ENCODE measurements at places on chromosomes 4 and X.

- DNase-seq: no peak
Measured at GRCh38 chr4:8860892-8861575, 10.6 kb downstream of the HMX1 start.

GRCh38 chrX:139929876-139930275, 3.0 kb downstream of the ATP11C start:
- DNase-seq: no peak

DNA sequence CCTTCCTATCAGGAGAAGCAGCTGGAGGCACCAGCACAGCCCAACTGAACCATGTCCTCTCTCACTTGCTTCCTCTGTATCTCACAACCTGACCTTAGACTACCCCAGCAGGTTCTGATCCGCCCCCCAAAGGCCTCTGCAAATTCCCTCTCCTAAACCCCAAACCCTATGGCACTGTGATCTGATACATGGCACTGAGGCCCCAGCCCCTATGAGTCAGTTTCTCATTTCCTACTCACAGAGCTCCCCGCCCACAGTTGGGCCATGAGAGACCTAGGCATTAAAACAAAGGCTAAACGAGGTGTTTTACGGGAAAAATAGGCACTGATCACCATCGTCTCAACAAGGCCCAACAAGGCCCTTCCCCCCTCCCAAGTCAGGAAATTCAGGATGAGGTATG, 19.1 kb downstream of the SASH3 start:
- DNase-seq: no peak

DNA sequence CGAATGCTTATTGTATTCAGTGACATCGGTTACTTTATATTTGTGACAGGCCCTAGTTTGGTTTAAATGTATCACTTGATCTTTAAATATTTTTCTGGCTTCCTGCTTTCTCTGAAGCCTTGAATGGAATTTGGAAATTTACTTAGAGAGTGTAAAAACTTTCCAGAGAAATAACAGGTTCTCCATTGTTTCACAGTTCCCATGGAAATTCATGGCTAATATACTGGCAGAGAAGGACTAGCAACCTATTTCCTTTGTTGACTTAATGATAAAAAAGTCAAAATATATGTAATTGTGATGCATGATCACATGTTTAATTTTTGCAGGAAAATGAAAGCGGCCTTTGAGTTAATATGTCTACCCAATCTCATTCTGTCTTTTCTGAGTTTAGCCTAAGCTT, 13.2 kb downstream of the NEIL3 start:
- DNase-seq: no peak

DNA sequence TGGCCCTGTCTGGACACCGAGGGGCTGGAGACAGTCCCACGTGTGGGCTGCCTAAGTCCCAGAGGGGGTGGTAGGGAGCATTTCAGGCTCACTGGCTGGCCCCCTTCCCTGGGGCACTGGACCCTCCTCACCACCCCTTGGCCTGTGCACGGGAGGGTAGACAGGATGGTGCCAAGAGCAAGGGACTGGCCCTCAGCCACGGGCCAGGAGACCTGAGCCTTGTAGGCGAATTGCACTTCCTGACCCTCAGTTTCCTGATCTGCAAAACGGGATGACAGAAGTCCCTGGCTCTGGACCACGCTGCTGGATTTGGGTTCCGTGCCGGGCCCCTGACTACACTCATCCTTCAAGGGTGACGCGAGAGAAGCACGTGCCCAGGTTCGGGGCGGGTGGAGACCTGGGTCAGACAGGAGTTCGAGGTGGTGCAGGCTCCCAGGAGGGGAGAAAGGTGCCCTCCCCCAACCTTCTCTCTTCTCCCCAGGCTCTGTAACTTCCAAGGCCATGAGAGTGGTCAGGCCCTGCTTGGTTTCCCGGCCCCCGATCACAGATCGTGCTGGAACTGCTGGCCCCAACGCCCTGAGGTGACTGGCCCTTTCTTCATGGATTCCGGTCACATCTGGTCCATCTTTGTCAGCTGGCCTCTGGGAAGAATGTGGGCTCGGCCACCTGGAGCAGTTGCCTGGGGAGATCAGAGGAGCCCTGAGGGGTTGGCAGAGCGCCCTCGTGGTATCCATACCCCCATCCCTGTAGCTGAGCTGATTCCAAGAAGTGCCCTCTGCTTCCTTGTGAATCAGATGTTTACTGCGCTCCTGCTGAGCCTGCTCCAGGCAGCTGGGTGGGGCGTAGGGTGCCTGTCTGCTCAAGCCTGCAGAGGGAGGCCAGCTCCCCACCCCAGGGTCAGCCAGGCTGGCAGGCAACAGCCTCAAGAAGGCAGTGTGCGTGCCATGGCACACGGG, 3.3 kb downstream of the SH3BP2 start:
- no peak for DNase-seq

DNA sequence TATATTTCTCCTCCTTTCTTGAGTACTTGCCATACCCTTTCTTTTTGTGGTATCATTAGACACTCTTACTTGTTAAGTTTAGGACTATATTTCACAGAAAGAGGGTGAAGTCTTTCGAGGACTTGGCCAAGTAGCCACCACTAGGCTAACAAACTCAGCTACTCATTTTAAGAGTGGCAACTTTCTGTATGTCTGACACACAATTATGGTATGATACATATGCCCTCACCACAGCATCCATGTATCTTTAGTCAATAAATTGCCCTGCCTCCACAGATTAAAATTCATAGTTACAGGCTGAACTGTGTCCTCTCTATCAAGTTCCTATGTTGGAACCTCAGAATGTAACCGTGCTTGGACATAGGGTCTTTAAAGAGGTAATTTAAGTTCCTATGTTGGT, 23.2 kb downstream of the TAPT1 start:
- no peak for DNase-seq

DNA sequence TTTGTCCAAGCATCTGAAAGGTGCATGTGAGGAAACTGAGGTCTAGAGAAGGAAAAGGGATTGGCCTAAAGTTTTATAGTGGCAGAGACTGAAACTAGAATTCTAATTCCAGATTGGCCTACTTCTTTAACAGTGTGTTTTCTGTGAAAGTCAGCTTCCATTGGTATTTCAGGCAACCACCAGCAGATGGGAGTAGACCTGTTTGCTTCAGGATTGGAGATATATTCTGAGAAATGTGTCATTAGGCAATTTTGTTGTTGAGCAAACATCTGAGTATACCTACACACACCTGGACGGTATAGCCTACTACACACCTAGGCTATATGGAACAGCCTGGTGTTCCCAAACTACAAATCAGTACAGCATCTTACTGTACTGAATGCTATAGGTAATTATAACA, 207.3 kb upstream of the RADX start:
- no peak for DNase-seq

GRCh38 chrX:53241558-53241957, 16.6 kb upstream of the KDM5C start:
- no peak for DNase-seq

DNA sequence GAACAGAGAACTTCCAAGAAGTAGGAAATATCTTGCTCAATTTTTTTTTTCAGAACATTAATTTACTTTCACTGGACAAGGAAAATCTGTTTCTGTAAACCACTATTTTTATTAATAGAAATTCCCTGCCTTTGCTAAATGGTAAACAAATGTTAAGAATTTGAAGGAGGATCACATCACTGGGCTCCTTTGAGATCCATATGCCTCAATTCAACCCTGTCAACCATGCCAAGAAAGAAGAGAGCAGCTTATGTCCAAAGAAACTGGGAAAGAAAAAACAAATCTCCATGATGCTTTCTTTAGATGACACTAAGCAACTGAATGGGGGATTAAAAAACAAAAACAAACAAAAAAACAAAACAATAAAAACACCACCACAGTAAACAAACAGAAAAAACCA, 47.7 kb downstream of the LNX1 start:
- no peak for DNase-seq

GRCh38 chrX:41665686-41666085, 23.1 kb upstream of the GPR34 start:
- DNase-seq: no peak

- no peak for DNase-seq
Measured at GRCh38 chrX:85107407-85107806, 103.7 kb downstream of the APOOL start.

- DNase-seq: no peak
Measured at GRCh38 chrX:34563061-34563460, 94.0 kb downstream of the TMEM47 start.

- no peak for DNase-seq
Measured at GRCh38 chr4:73798842-73799241, 37.6 kb upstream of the CXCL6 start.

DNA sequence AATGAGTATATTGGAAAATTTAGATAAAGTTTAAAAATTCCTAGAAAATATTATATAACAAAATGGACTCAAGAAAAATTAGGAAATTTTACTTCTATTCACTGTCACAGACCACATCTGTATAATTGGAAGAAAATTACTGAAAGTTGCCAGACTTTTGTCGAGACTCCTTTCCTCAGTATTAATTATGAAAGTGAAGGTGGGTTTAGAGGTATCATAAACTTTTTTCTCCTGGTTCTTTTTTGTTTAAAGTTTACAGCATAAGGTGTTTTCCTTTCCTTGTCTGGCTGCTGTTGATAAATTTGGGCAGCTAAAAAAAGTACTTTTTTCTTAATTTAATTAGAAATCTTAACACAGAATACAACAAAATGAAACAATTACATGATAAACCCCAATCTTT, 6.7 kb upstream of the TEX13D start:
- DNase-seq: no peak

DNA sequence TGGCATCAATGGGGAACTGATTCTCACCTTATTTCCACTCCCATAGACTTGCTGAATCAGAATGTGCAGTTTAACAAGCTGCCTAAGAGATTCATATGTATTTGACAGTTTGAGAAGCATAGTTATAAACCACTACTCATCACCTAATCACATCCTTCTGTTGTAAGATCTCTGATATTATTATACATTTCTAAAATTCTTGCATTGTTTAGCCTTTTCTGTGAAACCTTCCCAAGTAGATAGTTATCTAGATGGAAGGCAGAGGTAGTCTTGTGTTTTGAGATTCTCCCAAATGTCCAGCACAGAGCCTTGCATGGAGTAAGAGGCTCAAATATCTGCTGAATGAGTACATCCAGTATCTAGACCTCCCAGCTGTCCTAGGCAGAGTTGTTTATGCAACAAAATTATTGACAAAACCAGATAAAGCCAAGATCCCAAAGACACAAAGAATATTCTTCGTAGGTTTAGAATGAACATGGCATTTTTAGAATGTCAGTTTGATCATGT, 227.3 kb downstream of the KDR start:
- DNase-seq: no peak

Data from activated T-cell treated with anti-CD3 and anti-CD28 coated beads for 48 hours (primary cell).